LNCaP clone FGC (cell line): ENCODE measurements at places on chromosomes 3 and 15.
A peak's percentile ranks its signal among the peaks of the same experiment; 100 is the strongest.

DNA sequence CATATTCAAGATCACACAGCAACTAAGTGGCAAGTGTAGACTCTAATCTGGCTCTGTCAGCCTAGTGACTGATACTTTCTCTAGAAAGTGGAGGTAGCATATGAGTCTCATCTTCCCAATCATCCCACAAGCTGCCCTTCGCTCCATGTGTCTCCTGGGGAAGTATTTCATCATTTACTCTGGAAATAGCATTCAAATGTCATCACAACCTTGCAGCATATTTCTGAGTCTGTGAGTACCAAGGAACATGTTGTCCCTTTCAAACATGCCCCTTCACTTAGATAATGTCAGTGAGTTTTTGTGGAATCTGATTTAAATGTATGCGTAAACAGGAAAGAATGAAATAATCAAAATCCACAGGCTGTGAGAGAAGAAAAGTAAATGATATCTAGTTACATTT is 322.9 kb downstream of the SLC9A9 start:
- DNase-seq, result no peak

DNA sequence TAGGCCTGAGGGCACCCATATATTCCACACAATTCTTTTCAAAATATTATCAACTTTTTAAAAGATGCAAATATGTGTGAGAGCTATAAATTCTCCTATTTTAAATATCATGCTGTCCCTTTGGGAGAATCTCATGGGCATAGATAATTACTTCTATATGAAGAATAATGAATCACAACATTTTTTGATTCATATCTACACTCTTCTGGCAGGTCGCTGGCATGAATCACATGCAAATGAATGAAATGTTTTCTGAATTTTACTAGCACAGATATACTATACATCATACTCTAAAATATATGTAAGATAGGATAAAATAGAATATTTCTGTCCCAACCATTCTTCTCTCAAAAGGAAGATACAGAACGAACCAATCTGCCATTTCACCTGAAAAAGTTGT is 277.7 kb upstream of the KCNH8 start:
- DNase-seq, result no peak

DNA sequence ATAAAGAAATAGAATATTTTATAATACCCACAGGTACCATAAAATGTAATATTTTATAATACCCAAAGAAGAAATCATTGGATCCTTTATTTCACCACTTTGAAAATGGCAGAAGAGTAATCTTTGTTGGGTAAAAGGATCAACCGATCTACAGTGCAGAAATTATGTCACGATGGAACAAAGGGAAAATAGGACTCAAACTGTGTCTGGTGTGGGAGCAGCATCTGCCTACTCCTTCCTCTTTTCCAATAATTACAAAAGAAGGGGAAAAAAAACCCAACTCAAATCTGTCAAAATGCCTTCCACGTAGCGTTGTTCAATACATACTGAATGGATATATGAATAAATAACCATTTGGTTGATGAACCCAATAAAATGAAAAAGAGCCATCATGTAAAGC is 492.6 kb upstream of the TBL1XR1 start:
- no peak for DNase-seq

DNA sequence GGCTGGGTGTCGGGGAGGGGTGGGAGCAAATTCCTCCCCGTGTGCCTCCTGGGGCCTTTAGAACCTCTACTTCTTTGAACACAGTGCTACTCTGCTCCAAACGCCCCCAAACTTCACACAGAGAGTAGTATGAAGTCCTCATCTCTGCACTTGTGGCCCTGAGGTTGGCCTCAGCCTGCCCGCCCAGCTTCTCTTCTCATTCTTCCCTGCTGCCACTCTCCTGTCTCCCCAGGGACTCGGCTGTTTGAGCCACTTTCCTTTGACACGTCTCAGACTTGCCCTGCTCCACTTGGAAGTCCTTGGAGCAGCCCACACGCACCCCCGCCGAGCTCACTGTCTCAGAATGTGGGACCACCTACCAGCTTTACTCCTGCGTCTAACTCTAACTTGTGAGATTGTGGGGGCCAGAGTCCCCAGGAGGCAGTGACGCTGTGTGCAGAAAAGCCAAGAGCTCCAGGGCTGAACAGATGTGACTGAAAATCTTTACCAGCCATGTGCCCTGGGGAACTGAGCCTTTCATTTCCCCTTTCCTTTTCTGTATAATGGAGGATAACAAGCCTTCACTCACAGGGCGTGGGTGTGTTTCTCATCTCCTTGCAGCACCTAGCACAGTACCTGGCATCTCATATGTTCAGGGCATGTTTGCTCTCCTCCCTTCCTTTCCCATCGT is 233.6 kb upstream of the CTDSPL start:
- no peak for DNase-seq

DNA sequence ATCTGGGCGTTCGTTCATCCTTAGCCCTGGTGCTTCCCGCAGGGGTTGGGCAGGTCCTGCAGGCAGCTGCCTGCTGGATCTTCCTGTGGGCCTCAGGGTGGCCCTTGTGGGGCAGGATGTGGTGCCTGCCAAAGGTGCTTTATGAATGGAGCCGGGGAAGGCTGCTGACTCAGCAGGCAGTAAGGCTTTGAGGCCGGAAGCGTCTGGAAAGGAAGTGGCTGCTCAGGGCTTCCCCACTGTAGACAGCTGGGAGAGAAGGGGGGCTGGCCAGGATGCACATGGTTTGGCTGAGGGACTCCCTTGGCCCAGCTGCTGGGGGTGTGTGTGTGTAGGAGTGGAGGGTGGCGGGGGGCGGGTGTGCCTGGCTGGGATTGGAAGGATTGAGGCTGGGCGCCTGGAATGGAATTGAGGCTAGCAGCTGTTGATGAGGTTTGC is 12.9 kb downstream of the CD276 start:
- DNase-seq, result no peak

GRCh38 chr3:132368962-132369361 is 48.3 kb upstream of the DNAJC13 start:
- no peak for DNase-seq

- DNase-seq, result no peak
Measured at GRCh38 chr3:42721690-42722089, 19.1 kb upstream of the HHATL start.

DNA sequence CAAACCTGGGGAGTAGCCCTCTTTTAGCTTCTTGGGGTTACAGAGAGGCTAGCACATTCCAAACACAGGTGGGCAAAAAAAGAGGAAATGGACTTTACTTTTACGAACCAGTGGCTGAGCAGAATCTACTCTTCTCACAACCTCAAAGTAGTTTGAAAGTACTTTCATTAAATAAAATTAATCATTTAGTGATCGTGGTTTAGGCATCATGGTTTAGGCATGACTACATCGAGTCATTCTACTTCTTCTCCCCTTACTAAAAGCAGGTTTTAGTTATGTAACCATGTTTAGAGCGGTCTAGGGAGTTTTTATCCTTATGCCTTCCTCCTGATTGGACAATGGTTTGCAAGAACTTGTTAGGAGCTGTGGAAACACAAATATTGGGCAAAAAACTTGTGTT is 2.5 kb upstream of the GREM1 start:
- DNase-seq, result no peak

DNA sequence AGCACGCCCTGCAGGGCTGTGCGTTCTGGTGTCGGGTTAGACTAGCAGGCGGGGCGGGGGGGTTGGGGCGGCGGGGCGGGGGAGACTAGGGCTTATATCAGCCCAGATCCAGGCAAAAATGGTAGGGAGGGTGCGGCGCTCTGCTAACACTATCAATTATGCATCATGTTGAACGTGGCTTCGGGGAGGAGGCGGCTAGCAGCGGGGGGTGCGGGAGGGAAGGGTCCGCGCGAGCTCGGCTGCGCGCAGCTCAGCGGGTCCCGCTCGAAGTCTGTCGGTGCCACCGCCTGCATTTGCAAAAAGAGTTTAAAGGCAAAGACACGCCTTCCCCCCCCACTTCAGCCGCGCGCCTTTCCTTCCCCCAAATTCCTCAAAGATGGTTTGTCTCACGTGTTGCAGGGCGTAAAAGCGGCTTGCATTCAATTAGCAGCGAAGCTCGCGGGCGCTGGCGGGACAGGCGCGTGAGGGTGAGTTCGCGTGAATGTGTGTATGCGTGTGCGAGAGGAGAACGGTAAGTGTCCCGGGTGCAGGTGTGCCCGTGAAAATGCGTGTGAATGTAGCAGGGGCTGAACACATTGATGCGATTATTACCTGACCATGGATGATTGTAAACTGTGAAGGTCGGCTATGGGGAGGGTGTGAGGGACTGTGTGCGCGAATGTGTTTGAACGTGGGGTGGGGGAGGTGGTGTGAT is at the start of gene ISLR2:
Gene ISLR2 (plus strand): TSS at position 432 of the 694 bp plus-strand sequence. CDS start 2,169 bp downstream, outside the sequence.
- DNase-seq, result no peak

DNA sequence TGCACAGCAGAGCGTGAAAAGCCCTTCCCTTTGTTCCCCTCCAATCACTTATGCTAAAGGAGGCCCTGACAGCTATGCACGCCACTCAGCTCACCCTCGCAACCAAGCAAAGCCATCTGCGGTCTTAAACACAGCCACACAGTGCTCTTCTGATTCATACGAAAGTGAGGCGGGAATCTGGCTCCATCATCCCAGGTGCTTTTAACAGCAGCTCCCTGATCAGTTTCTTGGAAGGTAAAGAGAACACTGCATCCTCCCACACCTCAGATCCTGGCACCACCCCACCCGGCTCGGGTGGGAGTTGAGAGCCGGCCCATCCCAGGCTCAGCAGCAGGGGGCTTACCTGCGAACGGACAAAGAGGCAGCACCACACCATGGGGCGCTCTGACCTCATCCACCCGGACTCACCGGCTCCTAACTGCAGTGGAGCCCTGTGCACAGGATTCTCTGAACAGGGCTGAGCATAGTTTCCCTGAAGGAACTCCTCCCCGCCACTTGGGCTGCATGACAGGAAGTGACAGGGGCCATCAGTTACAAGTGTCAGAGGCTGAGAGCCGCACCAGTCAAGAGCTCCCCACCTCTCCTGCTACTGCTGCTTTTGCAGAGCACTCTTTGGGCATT is 114.3 kb upstream of the ARHGEF3 start:
- no peak for DNase-seq

- DNase-seq, result no peak
Measured at GRCh38 chr3:129554356-129555152, 11.6 kb downstream of the H1-8 start.

GRCh38 chr3:139509631-139510030 is 29.9 kb downstream of the RBP1 start:
- no peak for DNase-seq

- DNase-seq, result no peak
Measured at GRCh38 chr3:188948281-188948996, 223.3 kb upstream of the TPRG1 start.

GRCh38 chr3:15989419-15989818 is 185.1 kb upstream of the GALNT15 start:
- DNase-seq, result no peak

DNA sequence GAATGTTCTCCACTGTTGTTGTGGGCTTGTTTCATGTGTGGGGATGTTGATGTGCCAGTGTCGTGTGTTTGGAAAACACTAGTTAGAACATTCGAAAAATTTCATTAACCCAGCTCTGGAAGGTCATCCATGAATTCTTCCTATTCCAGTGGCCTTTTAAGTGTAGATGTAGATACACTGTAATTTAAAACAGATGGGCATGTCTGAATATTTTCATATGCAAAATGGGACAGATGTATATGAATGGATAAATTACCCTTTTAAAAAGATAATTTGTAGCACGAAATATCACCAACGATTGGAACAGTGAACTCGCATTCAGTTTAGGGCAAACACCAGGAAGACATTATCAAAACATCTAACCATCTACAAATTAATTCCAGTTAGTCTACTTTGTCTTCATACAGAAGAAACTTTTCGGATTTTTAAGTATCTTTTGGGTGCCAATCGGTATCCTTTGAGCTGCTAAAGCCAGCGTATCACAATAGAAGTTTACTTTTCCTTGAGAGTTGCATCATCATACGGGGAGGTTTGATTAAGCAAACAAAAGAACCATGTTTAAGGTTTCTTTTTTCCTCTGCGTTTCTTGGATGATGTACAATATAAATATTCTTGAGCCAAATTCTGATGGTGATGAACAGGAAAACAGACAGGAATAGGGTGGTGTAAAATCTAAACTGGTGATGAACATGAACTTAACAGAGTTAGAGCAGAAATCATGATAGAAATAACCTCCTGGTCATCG is 528.1 kb downstream of the FOXP1 start:
- DNase-seq, result peak; percentile 85

DNA sequence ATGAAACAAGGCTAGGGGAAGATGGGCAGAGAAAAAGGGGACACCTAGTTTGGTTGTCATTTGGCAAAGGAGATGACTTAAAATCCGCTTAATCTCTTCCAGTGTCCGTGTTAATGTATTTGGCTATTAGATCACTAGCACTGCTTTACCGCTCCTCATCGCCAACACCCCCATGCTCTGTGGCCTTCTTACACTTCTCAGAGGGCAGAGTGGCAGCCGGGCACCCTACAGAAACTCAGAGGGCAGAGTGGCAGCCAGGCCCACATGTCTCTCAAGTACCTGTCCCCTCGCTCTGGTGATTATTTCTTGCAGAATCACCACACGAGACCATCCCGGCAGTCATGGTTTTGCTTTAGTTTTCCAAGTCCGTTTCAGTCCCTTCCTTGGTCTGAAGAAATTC is 39.6 kb downstream of the DNASE1L3 start:
- DNase-seq, result no peak

DNA sequence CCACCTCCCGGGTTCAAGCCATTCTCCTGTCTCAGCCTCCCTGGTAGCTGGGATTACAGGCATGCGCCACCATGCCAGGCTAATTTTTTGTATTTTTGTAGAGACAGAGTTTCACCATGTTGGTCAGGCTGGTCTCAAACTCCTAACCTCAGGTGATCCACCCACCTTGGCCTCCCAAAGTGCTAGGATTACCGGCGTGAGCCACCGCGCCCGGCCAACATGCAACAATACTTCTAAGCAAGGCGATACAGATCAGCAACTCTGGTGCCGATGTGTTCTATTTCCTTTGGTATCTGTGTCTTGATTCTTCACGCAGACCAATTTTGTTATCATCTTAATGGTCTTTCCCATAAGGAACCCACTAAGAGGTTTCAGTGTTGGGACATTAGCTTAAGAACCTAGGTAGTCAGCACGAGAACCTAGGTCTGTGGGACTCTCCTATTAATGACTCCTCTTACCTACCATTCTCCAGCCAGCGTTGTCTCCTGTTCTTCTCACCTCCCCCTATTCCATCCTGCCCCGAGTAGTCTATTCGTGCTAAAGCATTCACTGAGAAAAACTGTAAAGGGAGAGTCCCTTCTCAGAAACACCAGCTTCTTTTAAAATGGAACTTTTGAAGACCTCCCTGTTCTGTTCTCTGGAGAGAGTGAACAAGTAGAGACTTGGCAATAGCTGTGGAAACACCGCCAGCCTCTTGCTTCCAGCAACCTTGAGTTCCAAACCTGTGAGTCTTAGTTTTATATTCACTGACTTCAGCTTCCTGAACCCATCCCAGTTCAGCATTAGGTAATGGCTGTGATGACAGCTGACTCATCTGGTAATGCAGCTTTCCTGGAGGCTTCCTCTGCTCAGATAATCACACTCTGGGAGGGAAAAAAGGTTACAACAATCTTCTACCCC is 61.2 kb downstream of the TSC22D2 start:
- no peak for DNase-seq

GRCh38 chr3:189941679-189942078 is 179.0 kb downstream of the P3H2 start:
- no peak for DNase-seq

- no peak for DNase-seq
Measured at GRCh38 chr3:154427685-154428285, 2.2 kb downstream of the GPR149 start.

- DNase-seq, result no peak
Measured at GRCh38 chr15:82129761-82130160, 83.9 kb upstream of the MEX3B start.

- peak; percentile 55 for DNase-seq
Measured at GRCh38 chr3:164418414-164418813, 659.9 kb downstream of the SI start.
